ENCODE measurements at places on chromosomes 6 and 20. TPM values are rescaled to one million over a fixed set of nuclear protein-coding genes. Genes with fewer than 3 reads are reported as not detected.

GRCh38 chr6:106360989-106361430 lies 493 bp downstream of the CRYBG1 start:
- DNase-seq = no peak

The GSTA3 gene
- polyA plus RNA-seq = not detected

- no peak for DNase-seq
These were observed 447.0 kb downstream of the EYS start for GRCh38 chr6:65259982-65260381.

DNA sequence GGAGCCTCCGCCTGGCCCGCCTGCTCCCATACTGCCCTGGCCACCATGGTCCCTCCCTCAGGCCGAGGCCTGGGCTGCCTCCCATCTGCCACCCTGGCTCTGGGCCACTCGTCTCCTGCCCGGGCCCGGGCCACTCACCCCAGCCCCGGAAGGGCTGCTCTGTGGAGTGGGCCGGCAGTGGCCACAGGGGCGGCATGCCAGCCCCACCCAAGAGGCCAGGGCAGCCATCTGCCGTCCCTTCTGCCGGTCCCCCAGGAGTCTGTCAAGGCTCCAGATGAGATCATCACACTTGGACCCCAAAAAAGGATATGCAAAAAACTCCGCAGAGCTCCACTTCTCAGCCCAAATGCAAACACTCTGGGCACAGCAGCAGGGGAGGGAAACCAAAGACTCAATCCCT lies 23.8 kb upstream of the TLDC2 start:
- no peak for DNase-seq

GRCh38 chr6:25295651-25296050 lies 16.5 kb downstream of the CARMIL1 start:
- DNase-seq = no peak

The OXT gene
- 41.6 TPM for polyA plus RNA-seq

- no peak for DNase-seq
These were observed 178.3 kb downstream of the THBS2 start for GRCh38 chr6:169075211-169075914.

- peak; percentile 62 for DNase-seq
These were observed 111.2 kb upstream of the PTPN1 start for GRCh38 chr20:50398821-50399554.

- no peak for DNase-seq
These were observed 248.1 kb upstream of the OPRM1 start for GRCh38 chr6:153790876-153791473.

- no peak for DNase-seq
These were observed 20.6 kb downstream of the OLIG3 start for GRCh38 chr6:137473598-137473997.

The HLA-G gene
- polyA plus RNA-seq = 0.79 TPM

DNA sequence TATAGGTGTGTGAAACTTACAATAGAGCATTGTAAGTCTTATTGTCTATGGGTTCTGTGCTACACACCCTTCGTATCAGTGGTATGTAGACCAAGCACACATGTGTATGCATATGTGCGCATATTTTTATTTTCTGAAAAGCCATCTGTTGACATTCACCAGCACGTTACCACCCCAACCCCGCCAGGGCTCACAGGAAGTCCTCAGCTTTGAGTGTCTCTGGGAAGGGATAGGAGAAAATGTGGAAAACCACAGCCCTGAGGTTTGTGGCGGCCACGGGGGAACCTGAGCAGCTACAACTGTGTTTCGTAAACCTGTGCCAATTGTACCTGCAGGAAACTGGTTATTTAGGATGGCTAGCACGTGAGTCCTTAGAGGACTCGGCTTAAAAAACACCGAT lies 123.3 kb upstream of the PHACTR3 start:
- no peak for DNase-seq

The MAFB gene
- 10.4 TPM for polyA plus RNA-seq

DNA sequence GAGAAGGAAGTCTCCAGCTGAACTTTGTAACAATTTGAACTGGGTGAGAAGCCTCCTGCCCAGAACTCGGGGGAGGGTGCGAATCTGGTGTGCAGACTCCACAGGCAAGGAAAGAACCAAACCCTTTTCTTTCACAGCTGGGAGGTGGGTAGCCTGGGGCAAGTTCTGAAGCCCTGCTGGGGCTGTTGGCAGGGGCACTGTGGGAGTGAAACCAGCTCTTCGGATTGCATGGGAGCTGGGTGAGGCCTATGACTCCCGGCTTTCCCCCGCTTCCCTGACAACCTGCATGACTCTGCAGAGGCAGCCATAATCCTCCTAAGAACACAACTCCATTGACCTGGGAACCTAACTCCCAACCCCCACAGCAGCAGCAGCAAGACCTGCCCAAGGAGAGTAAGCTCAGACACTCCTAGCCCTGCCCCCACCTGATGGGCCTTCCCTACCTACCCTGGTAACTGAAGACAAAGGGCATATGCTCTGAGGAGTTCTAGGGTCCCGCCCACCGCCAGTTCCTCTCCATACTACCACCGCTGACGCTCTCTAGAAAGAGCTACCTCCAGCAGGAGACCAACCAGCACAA lies 37.5 kb downstream of the SOD2 start:
- no peak for DNase-seq

GRCh38 chr20:16560216-16560615 lies 13.0 kb downstream of the KIF16B start:
- DNase-seq = no peak

- no peak for DNase-seq
These were observed 560.8 kb downstream of the CD109 start for GRCh38 chr6:74256781-74257180.

DNA sequence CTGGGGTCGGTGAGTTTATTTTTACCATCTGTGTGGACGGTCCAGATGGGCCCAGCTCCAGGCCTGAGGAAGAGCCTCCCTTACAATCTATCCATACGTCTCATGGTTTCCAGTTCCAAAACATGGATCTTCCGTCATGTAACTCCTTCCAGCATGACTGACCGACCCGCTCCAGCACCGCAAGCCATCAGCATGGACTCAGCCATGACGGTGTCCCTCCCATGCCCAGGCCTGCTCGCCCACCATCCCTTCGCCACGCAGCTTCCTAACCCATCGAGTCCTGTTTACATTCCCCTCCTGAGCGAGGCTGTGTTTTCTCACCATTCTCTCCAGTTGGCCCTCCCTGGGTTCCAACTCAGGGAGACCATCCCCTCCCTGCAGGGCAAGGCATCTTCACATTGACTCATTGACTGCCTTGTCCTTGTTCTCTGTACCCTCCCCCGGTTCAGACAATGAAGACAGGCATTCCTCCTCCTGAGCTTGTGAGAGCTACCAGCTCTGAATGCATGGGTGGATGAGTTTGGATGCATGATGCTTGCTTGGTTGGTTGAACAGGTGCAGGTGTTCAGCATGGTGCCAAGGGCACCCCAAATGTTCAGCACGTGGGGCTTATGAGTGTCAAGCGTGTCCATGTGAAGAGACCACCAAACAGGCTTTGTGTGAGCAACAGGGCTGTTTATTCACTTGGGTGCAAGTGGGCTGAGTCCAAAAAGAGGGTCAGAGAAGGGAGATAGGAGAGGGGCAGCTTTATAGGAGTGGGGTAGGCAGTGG lies 235.8 kb downstream of the SMOC2 start:
- peak; percentile 13 for DNase-seq

DNA sequence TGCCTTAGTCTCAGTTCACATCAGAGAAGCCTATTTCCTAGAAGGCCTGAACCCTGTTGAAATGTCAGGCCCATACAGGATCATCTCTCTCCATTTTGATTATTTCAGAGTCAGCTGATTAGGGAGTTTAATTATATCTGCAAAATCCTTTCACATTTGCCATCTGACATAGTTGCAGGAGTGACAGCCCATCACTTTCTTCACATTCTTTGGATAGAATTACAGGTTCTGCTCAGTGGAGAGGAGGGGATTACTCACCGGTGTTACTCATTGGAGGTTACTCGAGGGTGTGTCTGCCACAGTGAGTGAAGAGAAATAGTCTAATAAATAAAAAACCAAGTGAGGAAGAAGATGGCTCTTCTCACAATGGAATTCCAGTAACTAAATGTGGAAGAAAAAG lies 216.8 kb downstream of the TMEM242 start:
- DNase-seq = no peak

DNA sequence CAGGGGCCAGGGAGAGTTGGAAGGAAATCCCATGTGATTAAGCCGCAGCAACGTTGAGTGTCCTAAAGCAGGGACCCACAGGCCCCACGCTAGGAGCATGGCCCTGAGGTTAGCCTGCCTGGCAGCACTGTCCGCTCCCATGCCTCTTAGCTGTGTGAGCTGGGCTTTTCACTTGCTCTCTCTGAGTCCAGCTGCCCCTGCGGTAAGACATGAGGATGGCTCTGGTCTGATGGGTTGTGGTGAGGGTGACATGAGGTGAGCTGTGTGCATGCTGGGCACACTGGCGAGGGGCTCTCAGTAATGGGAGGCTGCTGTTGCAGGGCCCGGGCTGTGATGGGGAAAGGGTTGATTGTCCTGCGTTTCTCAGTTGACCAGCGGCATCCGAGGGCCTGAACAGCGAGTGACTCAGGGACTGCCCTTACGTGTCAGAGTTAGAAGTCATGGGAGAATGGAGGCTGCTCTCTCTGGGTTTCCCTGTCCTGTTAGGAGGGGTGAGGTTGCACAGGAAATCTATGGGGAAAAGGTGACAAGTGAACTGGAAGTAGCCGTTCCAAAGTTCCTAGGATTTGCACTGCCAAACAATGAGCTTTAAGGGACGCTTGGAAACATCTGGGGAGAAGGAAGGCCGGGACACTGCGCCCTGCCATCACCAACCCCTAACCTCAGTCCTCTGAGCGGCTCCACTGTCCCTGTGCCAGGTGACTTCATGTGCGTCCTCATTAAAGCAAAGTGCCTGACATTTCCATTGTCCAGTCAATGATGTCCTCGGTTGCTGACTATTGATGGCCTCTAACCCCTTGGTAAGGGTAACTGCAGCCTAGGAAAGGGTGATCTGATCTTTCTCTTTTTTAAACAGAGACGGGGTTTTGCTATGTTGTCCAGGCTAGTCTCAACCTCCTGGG lies 51.3 kb downstream of the ADNP start:
- no peak for DNase-seq

The OR2W1 gene
- not detected for polyA plus RNA-seq

GRCh38 chr6:17421406-17421805 lies 28.0 kb downstream of the CAP2 start:
- no peak for DNase-seq

- no peak for DNase-seq
These were observed 98.6 kb upstream of the MRPS10 start for GRCh38 chr6:42315991-42316970.

DNA sequence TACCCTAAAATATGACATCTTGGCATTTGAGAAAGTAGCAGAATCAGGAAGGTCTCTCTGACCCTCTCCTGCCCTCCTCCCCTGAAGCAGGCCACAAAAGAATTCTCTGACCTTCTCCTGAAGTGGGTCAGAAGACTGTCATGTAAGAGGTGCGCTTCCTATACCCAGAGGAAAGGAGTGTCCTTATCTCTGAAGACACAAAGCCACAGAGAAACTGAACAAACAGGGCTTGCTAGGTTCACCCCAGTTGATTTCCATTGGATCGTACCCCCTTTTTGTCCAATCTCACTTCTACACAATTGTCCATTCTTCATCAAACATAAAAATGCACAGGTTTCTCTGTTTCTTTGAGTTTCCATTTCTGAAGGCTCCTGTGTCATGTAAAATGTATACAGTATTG lies 272.0 kb upstream of the SOX4 start:
- no peak for DNase-seq

GRCh38 chr6:127900935-127901334 lies at the start of gene THEMIS:
TSS of gene THEMIS (minus strand) at chr6:127901058. CDS start at chr6:127900932, 126 bp downstream.
- no peak for DNase-seq

DNA sequence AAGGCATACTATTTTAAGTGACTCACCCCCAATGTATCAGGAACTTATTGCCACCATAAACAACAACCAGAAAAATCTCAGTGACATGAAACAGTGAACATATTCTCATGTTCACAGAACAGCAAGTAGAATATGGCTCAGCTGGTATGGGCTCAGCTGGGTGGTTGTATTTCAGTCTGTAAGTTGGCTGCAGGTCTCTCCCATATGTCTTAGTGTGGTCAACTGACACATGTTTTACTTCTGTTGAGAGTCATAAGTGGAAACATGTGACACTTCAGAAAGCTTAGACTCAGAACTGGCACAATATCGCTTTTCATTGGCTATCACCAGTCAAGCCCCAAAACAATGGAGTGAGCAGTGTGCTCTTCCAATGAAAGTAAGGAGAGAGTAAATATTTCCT lies 574.1 kb downstream of the HAO1 start:
- no peak for DNase-seq

DNA sequence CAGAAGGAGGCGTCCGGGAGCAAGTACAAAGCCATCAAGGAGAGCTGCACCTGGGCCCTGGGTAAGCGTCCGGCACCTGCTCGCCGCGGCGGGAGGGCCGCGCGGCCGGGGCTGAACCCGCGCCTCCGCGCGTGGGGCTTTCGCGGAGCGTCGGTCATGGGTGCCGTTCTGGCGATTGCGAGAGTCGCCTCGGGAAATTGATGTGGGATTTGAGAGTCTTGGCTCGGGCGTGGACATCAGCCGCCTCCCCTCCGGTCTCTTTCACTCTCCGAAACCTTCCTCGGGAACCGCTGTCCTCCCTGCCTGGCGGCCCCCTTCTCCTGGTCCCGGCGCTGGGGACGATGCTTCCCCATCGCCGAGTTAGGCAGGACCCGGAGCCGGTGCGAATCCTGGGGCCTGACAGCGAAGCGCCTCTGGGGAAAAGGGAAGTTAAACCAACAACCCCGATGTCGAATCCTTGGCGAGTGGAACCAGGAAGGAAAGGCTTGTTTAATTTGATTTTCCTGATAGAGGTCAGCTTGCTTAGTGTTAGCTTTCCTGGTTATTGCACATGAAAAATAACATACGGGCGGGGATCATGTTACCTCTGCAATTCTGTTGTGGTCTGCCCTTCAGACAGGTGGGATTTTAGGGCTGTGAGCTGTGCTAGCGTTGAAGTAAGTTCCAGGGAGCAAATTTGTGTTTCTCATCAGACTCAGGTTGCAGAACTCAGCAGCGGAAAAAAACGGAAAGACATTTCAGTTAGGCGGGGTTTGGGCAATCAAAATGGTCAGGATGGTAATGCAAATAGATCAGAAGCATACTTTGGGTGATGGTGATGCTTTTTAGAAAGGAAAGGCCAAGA lies 594 bp downstream of the ARFGEF3 start:
- no peak for DNase-seq

DNA sequence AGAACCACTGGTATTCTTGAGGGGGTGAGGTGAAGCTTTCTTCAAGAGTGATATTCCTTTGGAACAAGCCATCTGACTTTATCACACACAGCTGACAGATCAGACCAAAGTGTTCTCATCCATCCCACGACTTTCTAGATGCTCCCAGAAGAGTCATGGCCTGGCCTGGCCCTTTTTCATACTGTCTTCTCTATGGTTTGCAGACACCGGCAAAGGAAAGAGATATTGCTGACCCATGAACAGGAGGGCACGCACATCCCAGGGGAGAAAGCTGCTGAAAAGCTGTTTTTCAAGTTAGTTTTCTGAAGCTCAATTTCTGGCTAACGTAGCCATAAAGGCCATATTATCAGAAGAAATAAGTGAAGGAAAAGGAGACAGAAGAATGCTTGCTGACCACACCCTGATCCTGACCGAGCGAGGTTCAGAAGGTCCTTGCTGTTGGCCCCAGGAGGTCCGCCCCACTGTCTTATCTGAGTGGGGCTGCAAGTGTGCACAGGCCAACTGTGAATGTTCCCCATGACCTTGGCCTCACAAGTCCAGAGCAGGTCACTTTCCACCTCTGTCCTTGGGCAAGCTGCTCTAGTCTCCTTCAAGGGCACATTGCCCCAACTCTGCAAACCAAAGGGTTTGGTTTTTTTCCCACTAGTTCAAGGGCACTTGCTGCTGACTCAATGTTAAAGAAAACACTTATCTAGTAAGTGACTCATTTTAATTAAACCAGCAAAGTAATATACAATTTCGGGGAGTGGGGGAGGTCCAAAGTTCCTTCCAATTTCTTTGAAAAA lies 2.0 kb downstream of the ACSS1 start:
- DNase-seq = peak; percentile 65

The CTCFL gene
- polyA plus RNA-seq = not detected

GRCh38 chr6:88474720-88475119 lies 308.6 kb upstream of the CNR1 start:
- DNase-seq = no peak

Data from liver (tissue), 10 donors.